ENCODE measurements at places on chromosomes 3 and 15.

DNA sequence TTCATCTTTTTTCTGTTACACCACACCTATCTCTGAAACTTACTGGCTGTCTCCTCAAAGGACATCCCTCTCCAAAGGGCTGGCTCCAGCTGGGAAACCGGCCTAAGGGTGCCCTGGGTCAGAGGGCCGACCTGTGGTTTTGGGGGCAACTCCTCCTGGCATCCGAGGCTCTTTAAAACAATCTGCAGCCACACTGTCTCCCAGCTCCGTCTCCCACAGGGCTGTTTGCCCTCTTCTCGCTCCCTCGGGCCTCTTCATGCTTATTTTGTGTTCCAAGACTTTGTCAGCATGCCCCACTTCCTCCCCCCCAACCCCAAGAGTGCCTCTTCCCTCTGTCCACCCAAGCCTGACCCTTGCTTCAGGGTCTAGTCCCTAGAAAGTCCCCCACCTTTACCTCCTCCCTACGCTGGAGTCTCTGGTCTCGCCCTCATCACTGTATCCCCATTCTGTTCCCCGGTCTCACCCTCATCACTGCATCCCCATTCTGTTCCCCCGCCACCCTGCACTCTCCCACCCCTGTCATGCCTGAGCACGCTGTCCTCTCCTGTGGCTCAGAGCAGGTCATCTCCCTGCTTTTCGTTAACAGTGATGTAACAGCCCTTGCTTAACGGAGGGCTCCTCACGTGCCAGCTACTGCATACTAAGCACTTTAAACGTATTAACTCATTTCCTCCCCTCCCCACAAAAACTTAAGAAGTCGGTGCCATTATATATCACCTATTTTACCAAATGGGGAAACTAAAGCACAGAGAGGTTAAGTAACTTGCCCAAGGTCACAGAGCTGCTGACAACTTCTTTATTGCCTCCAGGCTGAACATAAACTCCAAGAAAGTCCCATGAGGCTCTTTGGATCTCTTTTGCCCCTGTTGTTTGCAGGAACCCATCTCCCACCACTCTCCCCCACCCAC is 1.1 kb upstream of the CSK start:
- no peak for DNase-seq

DNA sequence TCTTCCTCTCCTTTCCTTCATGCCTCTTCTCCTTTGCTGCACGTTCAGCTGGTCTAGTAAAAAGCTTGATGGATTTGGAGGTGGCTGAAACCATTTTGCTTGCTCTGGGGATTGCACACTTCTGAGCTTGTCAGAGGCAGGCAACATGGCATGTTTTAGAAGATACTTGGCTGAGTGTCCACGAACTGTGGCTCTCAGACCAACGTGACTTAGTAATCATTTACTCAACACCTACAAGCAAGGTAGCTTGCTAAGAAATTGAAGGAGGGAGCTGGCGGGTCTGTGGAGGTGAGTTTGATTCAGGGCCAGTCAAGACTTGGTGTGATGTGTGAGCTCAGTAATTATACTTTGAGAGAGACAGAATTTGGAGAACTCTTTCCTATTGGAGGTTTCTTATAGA is 196.0 kb downstream of the LPP start:
- no peak for DNase-seq

DNA sequence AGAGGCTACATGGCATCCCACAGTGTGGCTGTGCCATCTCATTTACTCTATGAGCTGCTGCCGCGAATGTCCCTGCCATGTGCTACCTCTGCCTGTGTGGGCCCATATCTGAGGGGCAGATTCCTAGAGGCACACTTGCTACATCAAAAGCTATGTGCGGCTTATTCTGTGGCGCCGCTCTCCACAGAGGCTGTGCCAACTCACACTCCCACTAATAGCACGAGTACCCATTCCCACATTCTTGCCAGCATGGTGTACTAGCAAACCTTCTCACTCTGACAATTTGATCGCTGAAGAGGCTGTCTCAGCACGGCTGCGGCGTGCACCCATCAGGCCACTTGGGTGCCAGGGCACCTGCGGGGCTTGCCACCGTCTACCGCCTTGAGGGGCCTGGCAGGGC is 31.2 kb upstream of the MUSTN1 start:
- DNase-seq, result no peak

DNA sequence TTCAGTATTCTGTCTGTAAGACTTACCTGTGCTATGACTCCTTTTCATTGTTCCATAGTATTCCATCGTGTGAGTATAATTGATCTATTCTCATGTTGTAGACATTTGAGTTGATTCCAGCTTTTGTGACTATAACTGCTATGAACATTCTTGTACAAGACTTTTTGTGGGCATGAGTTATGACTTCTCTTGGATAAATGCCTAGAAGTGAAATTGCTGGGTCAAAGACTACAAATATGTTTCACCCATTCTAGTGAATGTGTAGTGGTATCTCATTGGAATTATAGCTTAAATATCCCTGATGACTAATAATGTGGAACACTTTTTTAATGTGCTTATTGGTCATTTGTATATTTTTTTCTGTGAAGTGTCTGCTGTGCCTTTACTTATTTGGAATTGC is 27.6 kb upstream of the NPHP3 start:
- no peak for DNase-seq

- DNase-seq, result no peak
Measured at GRCh38 chr15:33148129-33148751, 46.3 kb downstream of the FMN1 start.

DNA sequence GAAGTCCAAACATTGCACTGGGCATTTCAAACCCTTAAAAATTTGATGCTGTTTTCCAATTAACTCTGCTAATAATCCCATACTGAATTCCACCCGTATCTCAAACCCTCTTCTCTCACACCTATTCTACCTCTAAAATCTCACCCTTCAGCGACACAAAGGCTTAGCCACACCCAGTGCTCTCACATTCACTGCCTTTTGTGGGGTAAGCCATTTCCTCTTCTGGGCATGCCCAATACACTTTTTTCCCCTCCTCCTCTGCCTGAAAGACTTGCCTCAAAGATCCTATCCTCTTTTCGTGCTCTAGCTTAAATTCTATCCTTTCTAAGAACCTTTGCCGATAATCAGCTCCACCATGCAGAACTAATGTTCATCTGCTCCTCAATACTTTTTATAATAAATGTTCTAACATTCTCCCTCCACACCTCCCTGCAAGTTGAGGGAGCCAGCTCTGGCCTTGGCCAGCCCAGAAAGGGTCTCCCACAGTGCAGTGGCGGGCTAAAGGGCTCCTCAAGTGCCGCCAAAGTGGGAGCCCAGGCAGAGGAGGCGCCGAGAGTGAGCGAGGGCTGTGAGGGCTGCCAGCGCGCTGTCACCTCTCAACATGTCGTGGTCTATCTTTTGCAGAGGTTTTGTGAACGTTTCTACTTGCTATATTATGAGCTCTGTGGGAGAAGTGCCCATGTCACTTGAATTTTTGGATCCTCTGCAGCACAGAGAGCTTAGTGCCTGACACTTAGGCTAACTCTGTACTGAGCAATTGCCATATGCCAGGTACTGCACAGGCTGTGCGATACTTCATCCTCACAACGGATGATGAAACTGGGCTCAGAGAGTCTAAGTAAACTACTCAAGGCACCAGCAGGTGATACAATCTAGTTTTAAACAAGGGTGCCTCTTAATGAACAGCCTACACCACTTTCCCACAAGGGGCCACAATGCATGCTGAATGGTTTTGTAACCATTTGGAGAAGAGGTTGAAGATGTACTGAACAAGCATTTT is 53.6 kb upstream of the BCL6 start:
- no peak for DNase-seq

- DNase-seq, result no peak
Measured at GRCh38 chr15:69963385-69963784, 134.3 kb downstream of the TLE3 start.

DNA sequence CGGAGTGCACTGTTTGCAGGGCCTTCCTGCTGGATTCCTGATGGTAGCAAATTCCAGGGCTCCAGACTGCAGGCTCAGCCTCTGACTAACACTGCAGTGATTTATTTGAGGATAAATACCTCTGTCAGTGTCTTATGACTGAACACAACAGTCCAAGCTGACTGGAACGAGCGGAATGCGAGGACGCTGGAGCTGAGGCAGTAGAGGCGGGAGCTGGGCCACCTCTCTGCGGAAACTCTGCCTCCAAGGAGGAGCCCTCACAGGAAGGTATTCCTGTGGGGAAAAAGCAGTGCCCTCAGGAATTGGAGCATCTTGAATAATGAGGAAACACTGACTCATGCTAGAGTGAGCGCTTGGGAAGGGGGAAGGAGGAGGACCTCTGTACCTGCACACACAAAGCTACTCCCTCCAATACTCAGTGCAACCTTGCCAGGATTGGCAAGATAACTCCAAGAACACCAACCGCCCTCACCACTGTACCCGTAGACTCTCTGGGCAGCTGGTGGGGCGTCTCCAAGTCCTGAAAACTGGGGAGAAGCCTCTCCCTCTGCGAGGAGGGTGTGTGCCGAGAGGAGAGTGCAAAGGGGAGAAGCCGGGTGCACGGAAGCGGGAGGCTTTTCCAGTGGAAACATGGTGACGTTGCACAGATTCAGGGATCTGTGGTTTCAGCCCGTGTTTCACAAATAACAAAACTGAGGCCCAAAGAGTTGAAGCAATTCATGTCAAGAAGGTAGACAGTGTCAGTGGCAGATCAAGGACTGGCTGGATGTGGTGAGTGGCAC is 43.0 kb downstream of the VGLL4 start:
- peak; percentile 82 for DNase-seq

- no peak for DNase-seq
Measured at GRCh38 chr3:13972679-13973379, 93.0 kb upstream of the WNT7A start.

GRCh38 chr3:143002083-143002712 is 828 bp downstream of the U2SURP start:
- peak; percentile 33 for DNase-seq

- no peak for DNase-seq
Measured at GRCh38 chr3:179881791-179882190, 154.9 kb downstream of the PEX5L start.

GRCh38 chr3:63791974-63792373 is 27.1 kb upstream of the C3orf49 start:
- DNase-seq, result no peak

DNA sequence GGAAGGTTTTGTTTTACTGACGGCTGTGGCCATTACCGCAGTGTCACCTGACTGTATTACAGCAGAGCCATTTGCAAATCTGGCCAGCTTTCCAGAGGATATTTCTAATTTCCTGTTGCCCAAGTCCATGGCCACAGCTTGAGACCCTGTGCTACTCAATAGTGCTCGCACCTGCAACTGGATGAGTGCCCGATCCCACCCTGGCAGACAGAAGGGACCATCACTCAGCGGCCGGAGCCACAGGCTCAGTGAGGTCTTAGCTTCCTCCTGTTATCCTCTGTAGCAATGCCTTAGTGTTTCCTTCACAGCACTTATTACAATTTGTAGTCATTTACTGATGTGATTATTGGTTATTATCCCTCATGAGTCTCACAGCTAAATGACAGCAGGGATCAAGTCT is 184.8 kb downstream of the LRRN1 start:
- no peak for DNase-seq

DNA sequence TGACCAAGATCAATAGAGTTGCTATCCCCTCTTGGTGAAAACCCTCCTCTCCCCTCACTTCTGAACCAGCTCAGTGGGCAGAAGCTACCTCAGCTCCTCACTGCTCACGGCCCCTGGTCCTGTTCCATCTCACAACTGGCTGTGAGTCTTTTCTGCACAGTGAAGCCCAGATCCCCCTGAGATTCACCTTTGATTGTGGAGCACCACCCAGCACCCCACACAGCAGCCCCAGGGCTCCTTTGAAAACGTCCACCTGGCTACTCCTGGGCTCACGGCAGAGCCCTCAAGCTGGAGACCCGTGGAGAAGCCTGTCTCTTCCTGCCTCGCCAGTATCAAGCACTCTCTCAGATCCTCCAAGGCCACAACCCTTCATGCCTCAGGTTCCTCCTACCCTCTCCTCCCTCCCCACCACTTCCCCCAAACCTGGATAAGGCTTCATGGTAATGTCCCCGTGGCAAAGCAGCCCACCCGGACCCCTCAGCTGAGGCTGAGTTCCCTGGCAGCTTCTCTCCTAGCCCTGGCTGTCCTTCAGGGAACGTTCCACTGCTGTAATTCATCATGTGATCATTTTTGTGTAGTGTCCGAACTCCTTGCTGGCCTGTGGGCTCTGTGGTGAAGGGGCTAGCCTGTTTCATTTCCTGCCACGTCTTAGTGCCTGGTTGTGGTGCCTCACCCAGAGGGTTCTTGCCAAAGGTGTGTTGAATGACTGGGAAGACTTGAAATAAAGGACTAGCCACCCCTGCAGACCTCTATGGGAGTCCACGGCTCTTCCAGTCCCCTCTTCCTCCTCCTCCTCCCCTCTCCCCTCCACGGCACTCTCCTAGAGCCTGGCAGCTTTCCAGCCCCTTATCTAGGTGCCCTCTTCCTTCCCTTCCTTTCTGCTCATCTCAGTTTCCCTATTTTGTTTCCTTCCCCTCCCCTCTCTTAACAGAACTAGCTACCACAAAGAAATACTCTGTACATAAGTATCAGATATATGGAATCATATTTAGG is 44.5 kb downstream of the KY start:
- DNase-seq, result no peak

- DNase-seq, result no peak
Measured at GRCh38 chr3:143810953-143811265, 37.4 kb downstream of the SLC9A9 start.

- DNase-seq, result no peak
Measured at GRCh38 chr15:56293495-56294292, 50.0 kb upstream of the RFX7 start.

GRCh38 chr3:64443546-64444381 is 218.5 kb upstream of the PRICKLE2 start:
- no peak for DNase-seq

DNA sequence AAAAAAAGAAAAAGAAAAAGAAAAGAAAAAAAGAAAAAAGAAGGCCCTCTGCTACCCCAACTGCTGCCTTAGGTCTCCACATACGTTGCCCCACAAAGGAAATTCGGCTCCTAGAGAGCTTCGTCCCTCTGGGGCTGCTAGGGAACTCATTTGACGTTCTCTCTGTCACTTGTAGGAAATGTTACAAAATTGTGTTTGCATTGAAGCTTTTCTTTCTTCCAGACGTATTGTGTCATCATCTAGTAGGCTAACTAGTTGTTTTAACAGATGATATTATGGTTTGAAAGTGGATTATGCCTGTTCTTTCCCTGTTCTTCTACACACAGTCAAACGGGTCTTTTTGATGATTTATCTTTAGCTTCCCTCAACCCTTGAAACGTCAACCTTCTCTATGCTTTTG is 125.3 kb downstream of the BDH1 start:
- no peak for DNase-seq

- no peak for DNase-seq
Measured at GRCh38 chr3:6523043-6523442, 337.9 kb upstream of the GRM7 start.

GRCh38 chr15:57461541-57461940 is 85.2 kb downstream of the CGNL1 start:
- no peak for DNase-seq

DNA sequence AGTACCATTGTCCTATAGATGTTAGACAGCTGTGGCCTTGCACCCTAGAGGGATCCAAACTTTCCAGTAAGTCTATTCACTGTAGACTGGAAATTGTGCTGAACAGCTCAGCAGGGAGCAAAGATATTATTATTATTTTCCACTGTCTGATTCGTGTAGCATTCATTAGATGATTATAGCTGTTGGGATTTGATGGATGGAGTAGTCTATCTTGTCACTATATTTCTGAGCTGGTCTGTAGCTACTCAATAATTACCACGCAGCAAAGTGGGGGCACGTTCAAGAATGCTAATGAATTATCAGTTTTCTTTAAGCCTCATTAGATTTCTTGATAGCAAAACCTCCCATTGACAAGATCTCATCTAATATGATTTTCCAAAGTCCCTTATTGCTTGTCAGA is 113.2 kb downstream of the RTP4 start:
- no peak for DNase-seq
